ENCODE measurements at places on chromosomes 12 and 14.

- DNase-seq, result no peak
Measured at GRCh38 chr12:5633106-5633505, 201.2 kb downstream of the NTF3 start.

DNA sequence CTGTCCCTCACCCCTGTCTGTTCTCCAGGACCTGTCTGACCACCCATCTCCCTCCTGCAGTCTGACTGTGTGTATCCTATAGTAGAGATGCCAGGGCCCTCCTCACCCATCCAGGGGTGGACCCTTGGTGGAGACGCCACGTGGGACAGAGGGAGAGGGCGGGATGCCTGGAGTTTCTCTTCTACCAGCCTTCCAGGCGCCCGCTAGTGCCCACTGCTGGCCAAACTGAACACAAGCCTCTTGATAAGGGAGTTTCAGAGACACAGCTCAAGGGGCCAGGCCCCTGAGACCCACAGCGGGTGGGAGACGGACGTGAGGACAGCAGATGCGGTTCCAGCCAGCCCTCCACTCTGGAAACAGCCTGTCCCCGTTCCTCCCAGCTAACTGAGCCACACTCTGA lies 147.3 kb downstream of the RBM19 start:
- no peak for DNase-seq

GRCh38 chr14:21414137-21414631 lies 30.4 kb upstream of the SUPT16H start:
- no peak for DNase-seq

GRCh38 chr14:70651522-70651921 lies 9.8 kb downstream of the TTC9 start:
- no peak for DNase-seq

DNA sequence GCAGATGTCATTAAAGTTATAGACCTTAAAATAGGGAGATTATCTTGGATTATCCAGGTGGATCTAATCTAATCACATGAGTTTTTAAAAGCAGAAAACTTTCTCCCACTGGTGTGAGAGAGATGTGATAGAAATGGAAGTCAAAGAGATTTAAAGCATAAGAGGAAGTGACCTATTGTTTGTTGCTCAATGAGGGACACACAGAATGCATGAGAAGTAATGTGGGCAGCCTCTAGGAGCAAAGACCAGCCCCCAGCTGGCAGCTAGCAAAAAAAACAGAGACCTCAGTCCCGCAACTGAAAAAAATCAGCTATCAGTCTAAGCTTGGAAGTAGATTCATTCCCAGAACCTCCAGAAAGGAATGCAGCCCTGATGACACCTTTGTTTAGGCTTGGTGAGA lies 24.6 kb upstream of the ANP32D start:
- no peak for DNase-seq

DNA sequence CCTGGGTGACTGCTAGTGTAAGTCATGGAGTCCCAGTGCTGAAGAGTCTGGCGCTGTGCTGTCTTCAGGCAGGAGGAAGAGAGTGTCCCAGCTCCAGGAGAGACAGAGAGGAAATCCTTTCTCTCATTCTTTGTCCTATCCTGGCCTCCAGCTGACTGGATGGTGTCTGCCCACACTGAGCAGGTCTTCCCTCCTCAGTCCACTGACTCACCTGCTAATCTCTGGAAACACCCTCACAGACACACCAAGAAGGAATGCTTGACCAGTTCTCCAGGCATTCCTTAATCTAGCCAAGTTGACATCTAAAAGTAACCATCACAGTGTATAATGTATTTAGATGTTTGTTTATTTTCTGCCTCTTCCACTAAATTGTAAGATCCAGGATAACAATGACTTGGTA lies 53.9 kb downstream of the EMP1 start:
- DNase-seq, result no peak

DNA sequence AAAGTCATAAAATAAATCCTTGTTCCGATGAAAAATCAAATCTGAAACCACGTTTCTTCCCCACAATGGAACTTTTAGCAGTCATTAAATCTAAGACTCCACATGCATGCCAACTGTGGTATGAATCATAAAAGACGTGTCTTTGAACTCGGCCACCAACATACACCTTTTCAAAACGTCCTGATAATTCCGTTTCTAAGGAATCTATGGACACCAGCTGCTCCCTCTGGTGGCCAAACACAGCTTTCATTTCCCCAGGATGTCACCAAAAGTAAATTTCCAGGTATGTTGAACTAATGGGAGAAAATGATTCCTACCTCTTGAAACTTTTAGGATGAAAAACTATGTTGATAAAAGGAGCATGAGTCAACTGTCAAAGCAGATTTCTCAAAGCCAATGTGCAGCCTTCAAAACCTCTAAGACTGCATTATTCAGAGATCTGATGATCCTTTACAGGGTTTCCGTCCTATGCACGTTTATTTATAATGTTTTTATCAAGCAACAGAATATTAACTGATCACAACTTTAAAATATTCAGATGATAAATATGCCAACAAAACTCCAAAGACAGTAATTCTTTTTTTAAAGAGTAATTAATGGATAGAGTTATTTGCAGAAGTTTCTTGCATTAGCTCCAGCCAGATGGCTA lies 96.2 kb downstream of the CIT start:
- DNase-seq, result no peak

GRCh38 chr12:51867796-51868428 lies 19.4 kb upstream of the FIGNL2 start:
- DNase-seq, result no peak

DNA sequence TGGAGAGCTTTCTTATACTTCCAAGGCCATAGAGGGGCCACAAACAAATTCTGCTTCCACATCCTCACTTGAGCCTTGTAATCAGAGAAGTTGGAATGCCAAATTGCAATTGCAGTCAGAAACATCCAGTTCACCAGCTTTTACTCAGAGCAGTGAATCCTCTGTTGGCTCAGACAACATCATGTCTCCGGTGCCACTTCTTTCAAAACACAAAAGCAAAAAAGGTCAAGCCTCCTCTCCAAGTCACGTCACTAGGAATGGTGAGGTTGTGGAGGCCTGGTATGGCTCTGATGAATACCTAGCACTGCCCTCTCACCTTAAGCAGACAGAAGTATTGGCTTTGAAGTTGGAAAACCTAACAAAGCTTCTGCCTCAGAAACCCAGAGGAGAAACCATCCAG lies 217.1 kb downstream of the AKAP6 start:
- no peak for DNase-seq

DNA sequence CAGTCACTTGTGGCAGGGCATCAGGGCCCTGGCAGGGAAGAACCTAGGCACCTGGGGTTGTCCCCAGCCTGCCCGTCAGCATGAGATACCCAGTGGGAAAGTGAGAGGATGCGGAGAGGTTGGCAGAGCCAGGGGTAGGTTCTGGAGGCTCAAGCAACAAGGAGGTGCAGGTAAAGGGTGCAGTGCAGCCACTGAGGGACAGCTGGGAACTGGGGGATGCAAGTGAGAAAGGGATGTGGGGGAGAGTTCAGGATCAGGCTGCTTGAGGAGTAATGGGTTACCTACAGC lies 18.7 kb downstream of the VASH1 start:
- DNase-seq, result no peak

GRCh38 chr12:52754135-52754534 lies 23.0 kb downstream of the KRT76 start:
- DNase-seq, result no peak

GRCh38 chr14:51684760-51685159 lies 33.0 kb downstream of the FRMD6 start:
- no peak for DNase-seq

DNA sequence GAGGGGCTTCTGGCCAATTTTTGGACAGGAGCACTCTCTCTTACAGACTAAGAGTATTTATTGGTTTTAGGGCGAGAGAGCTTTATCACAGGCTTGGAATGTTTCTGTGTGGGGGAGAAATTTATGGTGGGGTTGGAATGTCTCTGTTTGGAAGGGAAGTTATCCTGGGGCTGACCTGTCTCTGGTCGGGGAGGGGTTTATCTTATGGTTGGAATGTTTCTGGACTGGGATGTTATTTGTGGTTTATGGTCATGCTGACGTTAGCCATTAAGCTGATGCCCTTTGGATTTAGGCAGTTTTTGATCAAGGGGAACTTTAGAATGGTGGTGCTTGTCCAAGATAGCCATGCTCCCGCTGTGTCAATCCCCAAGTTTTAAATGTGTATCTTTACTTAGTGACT lies 614.8 kb downstream of the DIO2 start:
- DNase-seq, result no peak

GRCh38 chr14:51954657-51955056 lies 34.7 kb upstream of the RTRAF start:
- no peak for DNase-seq

- DNase-seq, result peak; percentile 30
Measured at GRCh38 chr14:96275177-96276112, 19.4 kb downstream of the BDKRB1 start.

DNA sequence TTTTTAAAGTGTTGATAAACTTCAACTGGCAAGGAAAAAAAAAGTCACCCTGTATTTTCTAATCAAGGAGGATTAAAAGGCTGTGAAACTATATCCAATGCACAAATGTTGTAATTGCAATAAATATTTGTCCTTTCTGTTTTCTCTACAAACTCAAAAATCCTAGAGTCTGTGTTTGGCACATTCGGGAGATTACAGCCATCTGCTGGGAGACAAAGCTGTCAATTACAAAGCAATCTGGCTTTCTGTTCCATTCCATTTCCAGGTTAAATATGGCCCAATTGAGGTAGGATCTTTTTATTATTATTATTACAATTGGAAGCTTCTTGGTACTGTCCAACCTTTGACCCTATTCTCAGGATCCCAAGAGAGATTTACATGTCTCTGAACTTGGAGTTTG lies 295.9 kb downstream of the DIO2 start:
- no peak for DNase-seq

GRCh38 chr12:42961395-42961794 lies 371.8 kb upstream of the PRICKLE1 start:
- no peak for DNase-seq

- no peak for DNase-seq
Measured at GRCh38 chr12:102513272-102513671, 32.9 kb upstream of the IGF1 start.

GRCh38 chr12:6827437-6827911 lies 733 bp upstream of the P3H3 start:
- peak; percentile 29 for DNase-seq

DNA sequence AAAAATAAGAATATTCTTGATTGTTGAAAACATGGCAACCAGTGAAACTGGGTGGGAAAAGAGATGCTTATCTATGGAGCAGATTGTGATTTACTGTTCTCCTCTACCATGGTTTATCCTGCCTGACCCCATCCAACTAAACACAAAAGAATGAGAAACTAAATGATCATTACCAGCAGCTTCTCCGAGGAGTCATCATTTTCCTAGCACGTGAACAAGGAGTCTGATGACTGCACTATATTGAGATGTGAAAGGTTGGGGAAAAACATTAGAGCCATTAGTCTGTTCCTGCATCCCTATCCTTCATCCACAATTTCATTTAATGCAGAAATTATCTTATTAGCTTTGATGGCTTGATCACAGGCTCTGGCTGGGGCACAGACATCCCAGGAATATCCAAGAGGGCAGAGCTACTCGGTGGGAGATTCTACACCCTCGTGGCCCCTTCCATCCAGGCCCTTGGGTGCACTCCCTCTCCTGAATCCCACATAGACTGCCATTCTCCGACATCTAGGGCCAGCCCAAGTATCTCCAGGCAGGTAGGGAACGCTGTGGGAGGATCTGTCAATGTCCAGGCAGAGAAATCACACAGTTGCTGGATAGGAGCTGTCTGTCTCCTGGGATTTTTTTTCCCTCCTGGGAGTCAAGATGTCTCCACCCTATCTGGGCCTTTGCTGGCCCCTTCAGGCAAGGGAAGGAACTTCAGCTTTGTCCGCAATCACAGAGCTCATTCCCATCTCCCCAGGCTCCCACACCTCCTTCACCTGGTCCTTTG lies 43.3 kb upstream of the DHRS4 start:
- no peak for DNase-seq
